ENCODE measurements at places on chromosomes 16 and 17.
A peak's percentile ranks its signal among the peaks of the same experiment; 100 is the strongest.

GRCh38 chr17:37608351-37609169 is 658 bp downstream of the SYNRG start:
- no peak for DNase-seq

DNA sequence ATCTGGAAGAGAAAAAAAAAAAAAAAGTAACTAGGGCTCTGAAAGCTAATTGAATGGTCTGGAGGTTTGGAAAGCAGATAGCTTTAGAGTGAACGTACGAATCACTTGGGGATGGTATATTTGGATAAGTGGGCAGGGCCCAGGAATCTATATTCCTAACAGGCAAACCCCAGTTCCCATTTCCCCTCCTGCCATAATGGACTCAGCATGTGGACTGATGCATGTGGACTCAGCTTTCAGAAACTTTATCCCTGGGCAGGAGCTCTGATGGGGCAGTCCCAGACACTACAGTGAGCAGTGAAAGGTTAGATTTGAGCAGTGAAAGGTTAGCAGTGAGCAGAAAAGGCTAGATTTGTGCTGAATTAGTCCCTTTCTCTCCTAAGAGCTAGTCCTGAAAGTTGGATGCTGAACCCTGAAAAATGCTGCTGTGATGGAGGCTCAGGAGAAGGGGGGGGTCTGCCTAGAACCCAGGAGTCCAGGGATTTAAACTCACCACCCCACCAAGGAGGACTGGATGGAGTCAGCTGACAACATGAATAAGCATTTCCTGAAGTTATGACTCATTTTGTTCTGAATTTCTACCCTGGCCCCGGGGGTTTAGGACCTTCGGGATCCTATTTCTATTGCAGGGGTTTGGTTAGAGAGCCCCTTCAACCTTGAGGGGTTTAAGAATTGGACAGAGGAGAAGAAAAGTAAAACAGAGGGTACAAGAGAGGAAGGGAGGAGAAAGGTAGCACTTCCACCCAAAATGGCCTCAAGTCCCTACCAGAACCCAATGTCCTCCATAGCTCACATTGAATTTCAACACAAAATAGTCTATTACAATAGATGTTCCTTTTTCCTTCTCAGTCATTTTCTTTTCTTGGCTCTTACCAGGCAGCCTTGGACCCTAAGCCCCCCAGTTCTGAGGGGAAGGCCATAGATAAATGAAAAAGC is 10.3 kb upstream of the FZD2 start:
- DNase-seq, result no peak

GRCh38 chr16:57366544-57367040 is 5.7 kb upstream of the CX3CL1 start:
- DNase-seq, result no peak

GRCh38 chr16:80027007-80027965 is 426.7 kb upstream of the MAF start:
- DNase-seq, result peak; percentile 14

DNA sequence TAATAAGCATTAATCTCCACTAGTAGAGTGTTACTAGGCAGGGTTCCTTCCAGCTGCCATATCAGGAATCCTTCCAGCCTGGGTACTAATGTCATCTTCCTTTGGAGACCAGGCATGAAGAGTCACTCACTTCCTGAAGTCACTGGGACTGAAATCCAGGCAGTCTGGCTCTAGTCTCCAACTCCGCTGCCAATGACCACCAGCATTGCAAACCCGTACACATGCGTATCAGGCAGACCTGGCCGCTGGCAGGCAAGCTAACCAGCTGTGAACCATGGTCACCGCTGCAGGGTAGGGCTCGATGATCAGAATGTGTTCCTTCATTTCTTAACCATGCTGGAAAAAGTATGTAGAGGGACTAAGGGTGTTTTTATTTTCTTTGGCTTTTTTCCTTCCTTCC is 255.5 kb downstream of the CDH13 start:
- no peak for DNase-seq
